Sigmoid colon (tissue), 7 donors: ENCODE measurements at places on chromosomes 12 and 14.
A peak's percentile ranks its signal among the peaks of the same experiment; 100 is the strongest.

DNA sequence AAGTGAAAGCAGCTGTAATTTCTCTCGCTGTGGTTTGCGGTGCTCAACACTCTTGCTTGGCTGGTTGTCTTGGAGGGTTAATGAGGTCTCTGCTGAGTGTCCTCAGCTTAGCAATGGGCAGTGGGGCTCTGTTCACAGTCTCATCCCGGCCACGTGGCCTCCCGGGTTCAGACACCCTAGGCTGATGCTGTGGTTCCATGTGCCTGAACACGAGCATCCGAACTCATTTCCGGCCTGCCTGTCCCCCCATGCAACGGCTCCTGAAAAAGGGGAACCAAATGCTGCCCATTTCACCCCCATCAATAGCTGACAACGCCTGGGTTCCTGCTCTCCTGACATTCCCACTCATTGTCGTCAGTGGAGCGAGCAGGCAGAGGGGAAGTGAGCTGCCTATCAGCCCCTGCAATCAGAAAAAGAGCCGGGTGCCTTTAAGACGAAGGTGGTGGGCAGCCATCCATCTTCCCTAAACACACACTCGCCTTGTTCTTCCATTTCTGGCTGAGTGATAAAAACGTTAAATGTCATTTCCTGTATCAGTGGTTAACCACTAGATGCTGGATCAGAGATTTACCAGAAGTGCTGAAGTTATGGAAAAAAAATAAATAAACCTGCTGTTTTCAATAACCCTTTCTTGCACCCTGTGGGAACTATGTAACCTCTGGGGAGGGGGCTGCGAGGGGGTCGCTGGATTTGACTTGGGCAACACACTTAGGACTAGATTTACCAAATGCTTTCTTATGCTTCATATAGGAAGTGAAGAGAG, 60.3 kb upstream of the BCL2L14 start:
- DNase-seq, result peak; percentile 82

GRCh38 chr12:99767809-99768208, 120.3 kb downstream of the GARIN6 start:
- DNase-seq, result no peak

DNA sequence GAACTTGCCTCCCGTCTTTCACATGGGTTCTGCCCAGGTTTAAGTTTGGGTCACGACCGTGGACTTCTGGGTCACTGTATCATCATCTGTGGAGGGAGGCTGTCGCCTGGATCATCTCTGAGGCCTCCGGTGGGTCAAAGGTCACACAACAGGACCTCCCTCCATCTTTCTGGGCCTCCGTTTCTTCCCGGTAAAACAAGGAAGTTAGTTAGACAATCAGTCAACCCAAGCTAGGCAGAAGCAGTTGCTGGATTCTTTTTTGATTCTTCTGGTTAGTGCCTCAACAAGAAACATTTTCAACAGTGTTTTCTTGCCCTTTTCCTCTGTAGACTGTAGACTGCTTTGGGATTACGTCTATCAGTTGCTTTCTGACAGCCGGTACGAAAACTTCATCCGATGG, 186.6 kb upstream of the BCL2L14 start:
- DNase-seq, result no peak

- no peak for DNase-seq
Measured at GRCh38 chr14:55581342-55581771, 1.4 kb downstream of the KTN1 start.

GRCh38 chr12:69948851-69949250, 123.8 kb downstream of the MYRFL start:
- no peak for DNase-seq

- DNase-seq, result no peak
Measured at GRCh38 chr14:80933282-80933681, 8.3 kb downstream of the CEP128 start.

DNA sequence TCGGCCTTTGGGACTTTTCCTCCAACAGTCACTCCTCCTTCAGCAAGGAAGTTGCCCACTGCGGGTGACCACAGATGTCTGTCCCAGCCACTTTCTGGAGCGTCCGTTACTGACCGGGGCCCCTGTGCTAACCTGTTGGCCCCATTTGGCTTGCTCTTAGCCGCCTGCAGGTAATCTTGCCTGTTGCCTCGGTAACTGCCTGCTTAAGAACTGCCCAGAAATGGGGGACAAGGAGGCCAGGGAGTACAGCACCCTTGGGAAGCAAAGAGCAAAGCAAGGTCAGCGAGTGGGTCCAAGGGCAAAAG, 338.8 kb upstream of the SFSWAP start:
- peak; percentile 51 for DNase-seq

DNA sequence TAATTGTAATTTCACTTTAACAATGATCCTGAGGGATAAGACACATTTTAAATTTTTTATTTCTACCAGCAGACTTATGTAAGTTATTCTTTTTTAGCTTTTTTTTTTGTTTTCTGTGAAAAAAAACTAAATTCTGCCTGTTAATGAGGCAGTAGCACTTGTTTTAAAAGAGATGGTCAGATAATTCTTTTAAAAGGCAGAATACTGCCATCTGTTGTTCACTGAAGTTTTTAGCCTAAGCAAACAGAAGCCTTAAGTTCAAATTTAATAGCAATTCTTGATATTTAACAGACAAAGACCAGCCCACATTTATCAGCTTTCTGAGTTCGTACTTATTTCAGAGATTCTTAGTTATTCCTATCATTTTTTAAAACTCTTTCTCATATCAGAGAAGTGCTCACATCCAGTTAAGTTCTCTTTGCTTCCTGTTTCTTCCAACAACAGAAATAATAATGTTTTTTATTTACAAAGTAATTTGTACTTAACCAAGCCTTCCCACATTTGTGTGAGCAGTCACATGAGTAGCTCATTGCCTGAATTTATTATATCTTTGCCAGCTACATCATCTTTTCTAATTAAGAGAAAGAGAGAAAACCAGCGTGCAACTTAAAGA, 93.4 kb upstream of the SLCO1C1 start:
- no peak for DNase-seq

DNA sequence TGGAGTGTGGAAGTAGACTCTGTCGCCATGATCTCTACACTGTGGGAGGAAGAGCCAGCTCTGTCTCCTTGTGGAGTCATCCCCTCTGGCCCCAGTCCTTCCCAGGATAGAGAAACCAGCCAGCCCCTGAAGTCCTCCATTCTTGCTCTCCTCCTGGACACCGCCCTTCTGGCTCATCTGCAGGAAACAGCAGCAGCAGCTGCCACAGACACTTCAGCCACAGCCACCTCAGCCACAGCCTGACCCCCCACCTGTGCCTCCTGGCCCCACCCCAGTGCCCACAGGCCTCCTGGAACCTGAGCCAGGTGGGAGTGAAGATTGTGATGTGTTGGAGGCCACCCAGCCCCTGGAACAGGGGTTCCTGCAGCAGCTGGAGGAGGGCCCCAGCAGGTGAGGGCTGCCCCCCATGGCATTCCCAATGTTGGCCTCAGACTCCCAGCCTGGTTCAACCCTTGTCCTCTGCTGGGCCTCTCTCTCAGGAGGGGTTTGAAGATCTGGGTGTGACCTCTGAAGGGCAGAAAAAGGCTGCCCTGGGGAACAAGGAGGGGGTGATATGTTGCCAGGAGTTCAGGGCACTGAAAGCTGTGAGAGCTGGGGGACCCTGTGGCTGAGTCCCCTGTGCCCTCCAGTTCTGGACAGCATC, 10.5 kb downstream of the PRPF40B start:
- no peak for DNase-seq

GRCh38 chr14:22766457-22767322, at the start of gene OXA1L:
Gene OXA1L, plus strand, starts transcription at chr14:22766688. Its CDS starts 14 bp downstream, at chr14:22766702.
- peak; percentile 99 for DNase-seq

DNA sequence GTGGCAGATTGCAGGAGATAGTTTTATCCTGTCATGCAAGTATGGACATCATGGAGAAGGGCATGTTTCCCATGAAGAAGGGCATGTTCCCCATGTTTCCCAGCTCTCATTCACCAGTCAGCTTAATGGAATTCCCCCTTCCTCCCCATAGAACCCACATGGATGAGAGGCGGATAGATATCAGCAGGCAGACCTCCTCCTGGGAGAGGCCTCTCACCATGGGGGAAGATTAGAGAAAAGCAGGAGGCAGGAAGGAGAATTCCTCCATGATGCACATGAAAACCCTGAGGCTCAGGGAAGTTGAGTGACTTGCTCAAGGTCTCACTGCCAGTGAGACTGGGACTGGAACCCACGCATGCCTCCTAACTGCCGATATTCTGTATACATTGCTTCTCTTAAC, 92.9 kb upstream of the FOXN3 start:
- no peak for DNase-seq

DNA sequence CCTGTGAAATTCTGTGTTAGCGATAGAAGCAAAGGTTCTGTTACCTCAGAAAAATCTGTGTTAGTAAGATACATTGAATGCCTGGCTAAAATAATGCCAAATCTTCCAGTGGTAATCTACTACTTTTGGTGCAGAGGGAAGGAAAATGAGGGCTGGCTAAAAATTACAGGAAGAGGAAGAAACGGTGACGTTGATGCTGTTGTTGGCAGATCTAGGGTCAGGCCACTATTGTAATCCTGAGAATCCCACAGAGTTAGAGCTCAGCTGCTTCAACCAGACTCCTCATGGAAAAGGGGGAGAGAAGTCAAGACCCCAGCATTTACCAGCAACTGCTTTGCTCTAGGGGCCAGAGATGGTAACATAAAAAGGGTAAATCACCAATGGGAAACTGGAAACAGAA, 145.1 kb downstream of the PPM1H start:
- no peak for DNase-seq

- no peak for DNase-seq
Measured at GRCh38 chr14:89507521-89507920, 90.5 kb upstream of the FOXN3 start.

DNA sequence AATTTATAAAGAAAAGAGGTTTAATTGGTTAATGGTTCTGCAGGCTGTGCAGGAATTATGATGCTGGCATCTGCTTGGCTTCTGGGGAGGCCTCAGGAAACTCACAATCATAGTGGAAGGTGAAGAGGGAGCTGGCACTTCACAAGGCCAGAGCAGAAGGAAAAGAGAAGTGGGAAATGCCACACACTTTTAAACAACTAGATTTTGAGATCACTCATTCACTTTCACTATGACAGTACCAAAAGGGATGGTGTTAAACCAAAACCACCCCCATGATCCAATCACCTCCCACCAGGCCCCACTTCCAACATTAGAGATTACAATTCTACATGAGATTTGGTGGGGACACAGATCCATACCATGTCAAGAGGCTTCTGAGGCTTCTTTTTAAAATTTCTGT, 62.6 kb downstream of the SLC38A4 start:
- no peak for DNase-seq

GRCh38 chr12:65472079-65472478, 193.6 kb downstream of the MSRB3 start:
- DNase-seq, result no peak

DNA sequence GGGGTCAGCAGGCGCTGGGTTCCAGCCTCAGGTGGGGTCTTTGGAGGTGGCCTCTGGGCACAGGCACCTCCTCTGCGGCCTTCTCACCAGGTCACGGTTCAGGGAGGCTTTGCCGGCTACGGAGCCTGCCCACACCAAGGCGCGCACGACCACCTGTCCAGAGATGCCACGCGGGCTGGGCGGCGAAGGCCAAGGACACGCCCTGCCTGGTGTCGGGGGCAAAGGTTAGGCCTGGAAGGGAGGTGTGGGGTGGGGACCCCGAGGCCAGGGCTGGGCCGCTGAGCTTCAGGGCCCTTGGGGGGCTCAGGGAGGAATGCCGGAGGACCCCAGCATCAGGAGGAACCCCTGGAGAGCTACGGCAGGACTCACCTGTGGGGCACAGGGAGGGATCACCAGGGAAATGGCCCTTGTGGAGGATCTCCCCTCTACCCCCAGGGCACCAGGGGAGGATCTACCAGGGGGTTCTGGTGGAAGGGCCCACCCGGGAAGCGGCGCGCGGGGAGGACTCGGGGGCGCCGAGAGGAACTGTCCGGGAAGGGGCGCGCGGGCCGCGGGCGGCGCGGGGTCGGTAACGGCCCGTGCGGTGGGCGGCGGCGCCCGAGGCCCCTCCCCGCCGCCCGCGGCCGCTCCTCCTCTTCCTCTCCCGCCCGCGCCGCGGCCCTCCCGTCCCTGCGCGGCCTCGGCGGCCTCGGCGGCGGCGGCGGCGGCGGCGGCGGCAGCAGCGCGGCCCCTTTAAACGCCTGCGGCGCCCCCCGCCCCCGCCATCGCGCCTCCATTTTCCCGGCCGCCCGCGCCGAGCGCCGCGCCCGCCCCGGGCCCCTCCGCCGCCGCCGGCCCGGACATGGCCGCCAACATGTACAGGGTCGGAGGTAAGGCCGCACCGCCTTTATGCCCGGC, at the start of gene MTA1:
MTA1 (plus strand) TSS at position 633 of the 897 bp plus-strand sequence; CDS start at position 842, 209 bp downstream.
- DNase-seq, result no peak

DNA sequence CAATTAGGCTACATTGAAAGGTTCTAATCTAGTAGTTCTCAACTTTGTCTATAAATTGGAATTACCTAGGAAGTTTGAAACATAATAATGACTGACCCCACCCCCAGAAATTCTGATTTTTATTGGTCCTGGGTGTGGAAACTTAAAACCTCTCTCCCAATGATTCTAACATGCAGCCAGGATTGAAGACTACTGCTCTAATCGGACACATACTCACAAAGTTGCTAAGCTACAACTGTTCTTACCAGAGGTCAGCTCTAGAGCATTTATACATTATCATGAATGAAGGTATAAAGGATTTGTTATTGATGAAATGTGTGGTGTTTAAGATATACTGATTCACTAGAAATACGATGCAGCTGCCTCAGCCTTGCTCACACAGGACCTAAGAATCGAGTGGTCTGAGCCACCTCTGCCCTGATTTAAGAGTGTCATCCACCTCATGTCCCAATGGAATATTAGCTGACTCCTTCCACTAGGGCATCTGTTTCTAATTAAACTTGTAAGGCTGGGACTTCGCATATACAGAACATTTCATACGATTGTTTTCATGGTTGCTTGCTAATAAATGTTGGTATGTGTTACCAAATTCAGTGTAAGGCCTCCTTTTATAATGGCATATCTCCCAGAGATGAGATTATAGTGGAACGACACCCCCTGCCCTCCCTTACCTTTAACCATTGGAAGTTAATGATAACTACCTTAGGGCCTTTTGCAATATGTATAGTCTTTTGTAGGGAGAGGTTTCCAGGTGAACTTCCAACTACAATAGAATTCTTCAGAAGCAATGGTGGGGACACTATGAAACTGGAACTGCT, 410.8 kb upstream of the PDE3A start:
- no peak for DNase-seq

DNA sequence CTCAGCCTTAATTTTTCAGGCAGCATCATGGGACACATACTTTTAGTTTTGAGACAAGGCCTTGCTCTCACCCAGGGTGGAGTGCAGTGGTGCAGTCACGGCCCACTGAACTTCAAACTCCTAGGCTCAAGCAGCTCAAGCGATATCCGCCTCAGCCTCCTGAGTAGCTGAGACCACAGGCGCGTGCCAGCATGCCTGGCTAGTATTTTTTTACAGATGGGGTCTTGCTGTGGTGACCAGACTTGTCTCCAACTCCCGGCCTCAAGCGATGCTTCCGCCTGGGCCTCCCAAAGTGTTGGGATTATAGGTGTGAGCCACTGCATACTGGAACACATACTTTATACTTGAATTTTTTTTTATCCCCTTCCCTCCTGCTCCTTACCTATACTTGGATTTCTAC, 2.8 kb downstream of the RDH5 start:
- peak; percentile 66 for DNase-seq

- DNase-seq, result no peak
Measured at GRCh38 chr14:50795909-50796308, 35.1 kb downstream of the NIN start.
